ENCODE measurements at places on chromosomes 3 and 15. TPM values are rescaled to one million over a fixed set of nuclear protein-coding genes. Genes with fewer than 3 reads are reported as not detected.

STAB1 gene
- 0.57 TPM for total RNA-seq

ALPK3 gene
- total RNA-seq: 0.57 TPM

TM6SF1 gene
- 2.6 TPM for total RNA-seq

MGA gene
- 29.1 TPM for total RNA-seq

SPINK8 gene
- not detected for total RNA-seq
